ENCODE measurements at places on chromosomes 2 and 18.

DNA sequence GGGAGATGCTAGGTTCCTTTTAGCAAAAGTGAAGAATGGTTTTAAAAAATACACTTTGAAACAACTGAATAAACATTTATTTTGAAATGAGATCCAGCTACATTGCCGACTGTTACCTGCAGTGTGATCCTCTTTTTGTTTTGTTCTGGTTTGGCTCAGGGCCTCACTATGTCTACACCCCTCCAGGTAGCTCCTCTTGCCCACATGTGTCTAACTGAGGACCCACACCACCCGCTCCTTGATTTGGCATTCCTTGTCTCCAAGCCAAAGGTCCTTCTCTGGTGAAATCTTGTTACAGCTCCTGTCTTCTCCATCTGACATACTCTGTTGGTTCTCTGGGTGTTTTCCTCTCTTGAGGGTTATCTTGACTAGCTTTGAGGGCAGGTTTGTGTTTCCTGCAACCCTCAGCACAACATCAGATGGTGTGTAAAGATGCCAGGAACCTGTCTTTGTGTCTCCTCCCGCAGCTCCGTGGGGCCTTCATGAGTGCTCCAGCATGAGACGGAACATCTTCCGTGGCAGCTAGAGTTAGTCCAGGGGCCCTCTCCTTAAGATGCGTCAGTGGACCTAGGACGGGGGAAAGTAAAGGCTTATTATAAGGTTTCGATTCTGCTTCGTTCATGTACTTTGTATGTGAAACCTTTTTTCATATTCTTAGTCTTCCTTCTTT, 32.1 kb downstream of the MAP4K4 start:
- DNase-seq = no peak

DNA sequence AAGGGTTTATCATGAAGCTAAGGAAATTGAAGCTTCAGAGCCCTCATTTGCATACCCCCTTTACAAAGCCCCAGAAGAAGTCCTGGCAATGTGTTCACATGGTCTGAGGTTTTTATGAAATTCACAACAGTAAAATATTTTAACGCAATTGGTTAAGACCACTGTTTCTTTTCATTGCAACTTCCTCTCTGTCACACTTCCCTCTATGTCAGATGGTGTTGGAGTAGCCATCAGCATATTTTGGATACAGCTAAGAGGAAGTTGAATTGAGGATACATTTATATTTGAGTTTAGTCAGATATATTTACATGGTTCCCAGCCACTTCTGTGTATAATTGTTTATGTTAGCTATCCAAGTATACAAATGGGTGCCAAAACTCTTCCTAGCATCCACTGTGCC, 170.0 kb downstream of the TXNL1 start:
- no peak for DNase-seq

DNA sequence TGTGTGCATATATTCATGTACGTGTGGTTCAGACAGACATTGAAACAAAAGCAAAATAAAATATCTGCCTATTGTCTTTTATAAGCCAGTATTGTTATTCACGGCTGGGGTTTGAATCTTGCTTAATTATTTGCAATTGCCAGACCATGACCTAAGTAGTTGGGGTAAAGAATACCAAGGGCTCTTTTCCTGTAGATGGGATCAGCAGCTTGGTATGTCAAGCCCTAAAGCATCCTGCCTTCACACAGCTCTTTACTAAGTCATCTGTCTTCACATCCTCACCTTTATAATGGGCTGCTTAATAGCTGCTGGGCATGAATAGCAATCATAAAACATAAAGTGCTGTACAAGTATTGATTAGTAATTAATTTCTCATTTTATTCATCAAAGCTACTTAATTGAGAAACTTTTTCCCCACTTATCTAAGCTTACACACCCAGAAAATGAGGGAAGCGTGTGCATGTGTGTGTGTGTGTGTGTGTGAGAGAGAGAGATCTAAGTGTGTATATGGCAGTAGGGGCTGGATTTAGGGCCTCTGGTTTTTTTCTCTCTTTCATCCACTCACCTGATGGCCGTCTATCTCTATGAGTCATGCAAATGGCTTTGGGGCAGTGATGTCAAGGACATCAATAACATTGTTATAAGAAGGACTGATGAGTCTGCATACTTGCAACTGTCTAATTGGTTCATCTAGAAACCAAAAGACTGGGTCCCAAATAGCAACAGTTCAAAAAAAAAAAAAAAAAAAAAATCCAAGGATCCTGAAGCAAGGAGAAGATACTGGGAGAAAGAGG, 244.1 kb upstream of the TNP1 start:
- peak; percentile 15 for DNase-seq

- no peak for DNase-seq
Measured at GRCh38 chr2:136058262-136058661, 59.7 kb downstream of the CXCR4 start.

- DNase-seq = no peak
Measured at GRCh38 chr2:133241224-133241571, 327.1 kb downstream of the NCKAP5 start.

GRCh38 chr2:233358335-233358734, 4.0 kb downstream of the DGKD start:
- no peak for DNase-seq

GRCh38 chr18:11859903-11860407, 8.7 kb downstream of the CHMP1B start:
- no peak for DNase-seq
